DMS53 (cell line): ENCODE measurements at places on chromosomes 11 and 22.

GRCh38 chr11:35424157-35424940, 5.0 kb upstream of the SLC1A2 start:
- DNase-seq, result no peak

- peak; percentile 80 for DNase-seq
Observed at GRCh38 chr11:60193687-60194433, 11.0 kb upstream of the MS4A6A start.

DNA sequence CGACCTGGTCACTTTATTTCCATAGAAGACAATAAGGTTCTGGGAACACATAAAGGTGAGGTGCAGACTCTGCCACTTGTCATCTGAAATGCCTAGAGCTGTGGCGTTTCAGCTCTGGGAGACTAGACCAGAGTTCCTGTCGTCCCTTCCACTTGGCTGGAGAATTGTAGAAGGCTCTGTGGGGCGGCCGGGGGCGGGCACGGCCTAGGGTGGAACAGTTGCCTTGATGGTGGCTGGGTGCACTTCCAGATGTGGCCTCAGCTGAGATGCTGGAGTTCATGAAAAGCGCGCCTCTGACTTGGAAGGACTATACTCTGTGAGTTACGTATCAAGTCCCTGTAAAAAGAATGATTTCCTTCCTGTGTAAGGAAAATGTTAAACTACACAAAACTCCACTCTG, 16.8 kb downstream of the TRMU start:
- DNase-seq, result peak; percentile 46

DNA sequence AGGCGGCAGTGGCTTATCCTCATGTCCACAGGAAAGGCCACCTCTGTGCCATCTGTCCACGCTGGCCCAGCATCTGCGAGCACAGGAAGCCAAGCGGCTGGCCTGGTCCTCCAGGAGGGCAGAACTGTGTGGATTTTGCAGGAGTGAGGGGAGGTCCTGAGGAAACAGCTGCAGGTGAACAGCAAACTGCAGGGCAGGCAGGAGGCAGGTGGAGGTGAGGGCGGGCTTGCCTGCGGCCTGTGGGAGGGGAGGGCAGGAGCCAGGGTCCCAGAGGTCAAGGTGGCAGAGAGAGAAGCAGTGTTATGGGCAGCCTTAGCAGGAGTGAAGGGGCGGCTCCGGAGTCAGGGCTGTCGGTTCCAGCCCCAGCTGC, 369.7 kb downstream of the SHANK2 start:
- no peak for DNase-seq

DNA sequence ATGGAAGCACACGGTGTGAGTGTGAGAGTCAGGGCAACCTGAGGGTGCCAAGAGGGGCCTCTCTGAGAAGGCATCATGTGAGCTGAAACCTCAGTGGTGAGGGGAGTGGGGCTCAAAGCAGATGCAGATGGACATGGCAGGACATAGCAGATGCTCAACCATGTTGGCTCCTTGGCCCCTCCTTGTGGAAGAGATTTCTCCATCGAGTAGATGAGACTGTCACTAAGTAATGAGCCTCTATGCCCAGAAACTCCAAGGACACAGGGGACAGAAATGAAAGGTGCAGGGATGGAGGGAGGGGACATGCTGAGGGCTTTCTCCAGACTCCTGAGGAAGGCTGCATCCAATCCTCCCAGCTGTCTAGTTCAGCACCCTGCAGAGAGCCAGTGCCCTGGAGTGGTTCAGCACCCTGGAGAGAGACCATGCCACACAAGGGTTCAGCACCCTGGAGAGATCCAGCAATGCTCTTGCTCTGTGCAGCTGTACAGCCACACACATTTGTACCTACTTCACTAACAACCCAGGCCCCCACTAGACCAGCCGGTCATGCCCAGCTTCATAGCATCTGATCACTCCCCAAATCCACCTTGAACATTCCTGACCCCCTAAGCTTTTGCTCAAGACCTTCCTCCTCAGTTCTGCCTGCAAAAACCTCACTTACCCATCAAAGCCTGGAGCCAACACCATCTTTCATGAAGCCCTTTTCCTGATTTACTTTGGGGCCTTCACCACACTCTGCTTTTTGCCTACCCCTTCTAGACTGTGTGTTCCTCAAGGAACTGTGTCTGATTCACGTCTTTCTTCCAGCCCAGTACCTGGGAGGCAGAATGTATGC, 252.0 kb downstream of the CTTN start:
- peak; percentile 62 for DNase-seq

- DNase-seq, result peak; percentile 96
Observed at GRCh38 chr11:81644239-81644840, 1089.3 kb downstream of the FAM181B start.

GRCh38 chr11:77823775-77824174, 2.8 kb downstream of the AAMDC start:
- no peak for DNase-seq

DNA sequence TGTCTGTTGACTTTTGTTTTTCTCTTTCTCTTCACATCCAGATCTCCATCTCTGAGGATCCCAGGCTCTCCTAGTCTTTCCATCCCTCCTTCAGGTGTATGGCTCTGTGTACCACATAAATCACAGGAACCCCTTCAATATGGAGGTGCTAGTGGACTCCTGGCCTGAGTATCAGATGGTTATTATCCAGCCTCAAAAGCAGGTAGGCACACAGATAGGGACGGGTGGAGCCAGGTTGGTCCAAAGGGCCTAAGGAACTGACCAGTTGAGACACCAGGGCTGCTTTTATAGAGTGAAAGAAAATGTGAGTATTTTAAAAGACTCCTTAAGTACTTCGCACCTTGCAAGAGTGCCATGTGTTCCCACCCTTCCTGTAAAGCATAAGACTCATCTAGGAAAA, 39.9 kb downstream of the GLYATL1 start:
- no peak for DNase-seq

- no peak for DNase-seq
Observed at GRCh38 chr22:30210235-30210909, 36.2 kb downstream of the LIF start.

DNA sequence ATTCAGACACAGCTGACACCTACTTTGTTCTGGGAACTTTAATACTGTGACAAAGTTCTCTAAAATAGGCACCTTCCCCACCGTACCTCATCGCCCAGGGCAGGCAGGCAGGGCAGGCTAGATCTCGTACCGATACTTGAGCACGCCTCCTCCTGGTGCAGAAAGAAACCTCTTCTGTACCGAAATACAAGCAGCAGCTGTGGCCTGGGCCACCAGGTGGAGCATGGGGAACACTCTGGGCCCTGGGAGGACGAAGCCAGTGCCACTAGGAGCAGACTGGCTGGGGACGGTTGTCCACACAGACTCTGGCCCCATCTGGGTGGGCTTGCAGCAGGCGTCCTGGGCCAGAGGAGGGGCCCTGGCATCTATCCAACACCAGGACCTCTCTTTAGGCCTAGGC, 12.8 kb downstream of the PMM1 start:
- DNase-seq, result peak; percentile 72

DNA sequence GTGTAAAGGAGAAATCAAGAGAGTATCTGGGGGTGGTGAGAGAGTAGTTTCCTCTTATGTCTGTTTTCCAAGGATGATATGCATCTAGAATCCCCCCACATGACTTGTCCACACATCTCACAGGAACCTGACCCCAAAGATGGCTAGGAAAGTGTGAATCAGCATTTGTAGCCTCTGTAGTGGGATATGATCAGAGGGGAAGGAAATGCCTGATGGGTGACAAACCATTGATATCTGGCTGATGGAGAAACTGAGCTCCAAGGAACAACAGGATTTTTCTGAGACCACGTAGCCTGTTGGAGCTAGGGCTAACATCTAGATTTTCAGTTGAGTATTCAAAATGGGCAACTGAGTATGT, 369.4 kb downstream of the DDX10 start:
- no peak for DNase-seq

GRCh38 chr11:62719302-62719978, 7.8 kb downstream of the HNRNPUL2 start:
- no peak for DNase-seq

DNA sequence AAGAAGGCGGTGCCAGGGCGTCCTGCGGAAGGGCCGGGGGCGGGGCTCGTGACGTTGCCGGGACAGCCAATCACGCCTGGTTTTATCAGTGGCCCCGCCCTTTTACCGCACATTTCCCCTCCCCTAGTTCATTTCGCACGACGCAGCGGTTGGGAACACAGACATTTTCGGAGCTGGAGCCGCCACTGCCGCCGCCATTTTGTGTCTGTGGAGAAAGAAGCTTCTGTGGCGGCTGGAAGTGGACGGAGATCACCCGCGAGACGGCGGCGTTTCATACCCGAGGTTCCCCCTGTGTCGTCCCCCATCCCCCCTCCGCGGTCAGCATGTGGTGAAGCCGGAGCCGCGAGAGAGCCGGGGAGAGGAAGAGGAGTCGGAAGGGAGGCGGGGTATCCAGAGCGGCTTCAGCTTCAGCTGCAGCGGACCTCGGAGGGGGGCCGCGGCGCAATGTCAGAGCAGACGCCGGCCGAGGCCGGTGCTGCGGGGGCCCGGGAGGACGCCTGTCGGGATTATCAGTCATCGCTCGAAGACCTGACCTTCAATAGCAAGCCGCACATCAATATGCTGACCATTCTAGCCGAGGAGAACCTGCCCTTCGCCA, at the start of gene PCF11:
PCF11 (plus strand) TSS at position 136 of the 598 bp plus-strand sequence; CDS start at position 445, 309 bp downstream.
- no peak for DNase-seq

DNA sequence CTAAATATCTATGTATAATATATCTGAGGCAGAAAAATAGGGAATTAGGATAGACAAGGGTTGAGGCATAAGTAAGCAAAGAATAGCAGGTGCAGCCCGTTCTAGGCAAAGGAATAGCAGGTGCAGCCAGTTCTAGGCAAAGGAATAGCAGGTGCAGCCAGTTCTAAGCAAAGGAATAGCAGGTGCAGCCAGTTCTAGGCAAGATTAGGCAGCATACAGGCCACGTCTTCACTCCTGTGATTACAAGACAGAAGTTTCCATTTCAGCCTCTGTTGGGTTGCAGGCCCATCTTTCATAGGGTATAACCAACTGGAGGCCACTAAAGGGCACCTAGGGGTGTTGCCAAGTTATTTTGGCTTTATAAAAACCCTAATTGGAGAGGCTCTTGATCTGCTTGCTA, 28.8 kb upstream of the CHORDC1 start:
- DNase-seq, result peak; percentile 74

- DNase-seq, result peak; percentile 90
Observed at GRCh38 chr11:1573077-1573902, 1.2 kb upstream of the DUSP8 start.

- DNase-seq, result peak; percentile 68
Observed at GRCh38 chr11:65415499-65416340, 6.9 kb upstream of the NEAT1 start.
